KBM-7 (cell line): ENCODE measurements at places on chromosomes 12 and 14.
A peak's percentile ranks its signal among the peaks of the same experiment; 100 is the strongest.

- DNase-seq, result peak; percentile 51
Observed at GRCh38 chr12:622416-622815, 40.8 kb downstream of the NINJ2 start.

GRCh38 chr12:5013266-5013730 is 30.4 kb upstream of the KCNA5 start:
- DNase-seq, result no peak

DNA sequence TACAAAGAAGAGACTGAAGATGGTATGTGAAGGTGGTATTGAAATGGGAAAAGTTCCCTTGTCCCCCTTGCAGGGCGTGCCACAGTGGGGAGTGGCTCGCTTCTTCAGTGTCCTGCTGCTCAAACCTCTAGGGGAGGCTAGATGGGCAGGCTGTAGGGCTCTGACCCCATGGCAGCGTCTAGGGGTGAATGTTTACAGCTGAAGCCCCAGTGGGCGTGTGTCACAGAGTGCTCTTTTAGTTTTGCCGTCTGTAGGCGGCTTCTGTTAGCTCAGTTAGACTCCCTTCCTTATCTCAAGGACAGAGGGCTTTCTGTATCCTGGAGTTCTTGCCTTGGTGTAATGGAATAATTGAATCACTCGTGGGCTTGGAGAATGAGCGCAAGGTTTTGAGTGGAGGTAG is 266.2 kb downstream of the RAD51B start:
- no peak for DNase-seq

GRCh38 chr12:128627659-128628058 is 196.1 kb downstream of the SLC15A4 start:
- no peak for DNase-seq

DNA sequence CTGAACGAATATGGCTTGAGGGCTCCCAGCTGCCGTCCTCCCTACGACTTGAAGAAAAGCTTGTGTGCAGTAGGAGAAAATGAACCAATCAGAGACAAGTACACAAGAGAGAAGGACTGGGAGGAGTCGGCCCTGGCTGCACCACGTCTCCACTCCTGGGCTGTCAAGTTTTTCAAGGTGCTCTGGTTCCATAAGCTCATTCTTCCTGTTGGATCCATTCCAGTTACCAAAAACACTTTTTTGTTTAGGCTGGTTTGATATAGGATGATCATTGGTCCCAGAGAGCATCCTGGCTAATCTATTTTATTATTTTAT is 2.8 kb upstream of the A2ML1 start:
- no peak for DNase-seq

- DNase-seq, result peak; percentile 13
Observed at GRCh38 chr12:117333331-117333881, 28.0 kb downstream of the NOS1 start.

- DNase-seq, result no peak
Observed at GRCh38 chr12:88970740-88971139, 381.6 kb downstream of the DUSP6 start.

DNA sequence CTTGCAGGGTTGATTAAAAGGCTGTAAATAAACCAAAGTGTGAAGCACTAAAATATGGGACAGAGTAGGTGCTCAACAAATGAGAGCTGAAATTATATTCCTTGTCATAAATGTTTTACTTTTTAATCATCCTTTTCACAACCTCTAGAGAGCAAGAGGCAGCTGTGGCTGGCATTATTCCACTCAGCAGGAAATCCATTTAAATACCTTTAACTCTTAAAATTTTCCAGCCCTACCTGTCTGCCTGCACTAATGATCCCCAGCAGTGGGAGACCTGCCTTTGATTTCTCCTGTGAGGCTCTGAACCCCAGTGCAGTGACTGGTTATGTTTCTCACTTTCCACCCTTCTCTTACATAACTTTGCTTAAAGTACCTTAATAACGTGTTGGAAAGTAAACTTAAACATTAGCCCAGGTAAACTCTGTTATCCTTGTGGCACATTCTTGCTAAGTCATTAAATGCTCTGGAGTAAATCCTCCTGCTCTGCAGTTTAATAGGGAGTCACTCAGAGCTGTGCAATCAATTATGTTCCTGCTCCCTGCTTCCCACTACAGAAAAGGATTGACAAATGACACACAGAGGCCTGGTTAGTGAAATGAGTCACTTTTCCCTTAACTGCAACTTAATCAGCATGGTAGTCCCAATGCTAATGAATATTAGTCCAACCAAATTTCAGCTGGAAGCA is 755.7 kb upstream of the USP15 start:
- no peak for DNase-seq

- DNase-seq, result no peak
Observed at GRCh38 chr12:118827606-118828005, 153.7 kb upstream of the SRRM4 start.

GRCh38 chr14:64979336-64980074 is 7.2 kb upstream of the FNTB start:
- no peak for DNase-seq

- no peak for DNase-seq
Observed at GRCh38 chr12:3550839-3551238, 59.8 kb downstream of the PRMT8 start.

GRCh38 chr14:20652996-20653975 is 11.8 kb upstream of the OR6S1 start:
- peak; percentile 80 for DNase-seq

- no peak for DNase-seq
Observed at GRCh38 chr12:109729371-109729781, 15.8 kb downstream of the FAM222A start.

DNA sequence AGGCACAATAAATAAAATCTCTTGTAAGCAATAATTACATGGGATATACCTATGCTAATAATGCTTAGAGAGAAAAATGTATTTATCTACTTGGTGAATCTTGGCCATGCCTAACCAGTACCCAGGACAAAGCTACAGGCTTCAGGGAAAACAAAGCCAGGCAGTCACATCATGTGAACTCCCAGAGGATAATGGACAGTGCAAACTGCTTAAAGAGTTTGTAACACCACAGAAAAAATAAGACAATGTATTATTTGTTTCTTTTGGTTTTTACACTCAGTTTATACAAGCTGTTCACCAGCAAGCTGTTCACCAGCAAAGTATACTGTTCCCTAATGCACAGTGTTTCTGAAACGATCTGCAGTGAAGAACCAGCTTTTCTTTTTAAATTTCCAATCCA is 38.0 kb downstream of the DICER1 start:
- no peak for DNase-seq

- DNase-seq, result no peak
Observed at GRCh38 chr12:129331356-129332085, 478.2 kb downstream of the GLT1D1 start.

DNA sequence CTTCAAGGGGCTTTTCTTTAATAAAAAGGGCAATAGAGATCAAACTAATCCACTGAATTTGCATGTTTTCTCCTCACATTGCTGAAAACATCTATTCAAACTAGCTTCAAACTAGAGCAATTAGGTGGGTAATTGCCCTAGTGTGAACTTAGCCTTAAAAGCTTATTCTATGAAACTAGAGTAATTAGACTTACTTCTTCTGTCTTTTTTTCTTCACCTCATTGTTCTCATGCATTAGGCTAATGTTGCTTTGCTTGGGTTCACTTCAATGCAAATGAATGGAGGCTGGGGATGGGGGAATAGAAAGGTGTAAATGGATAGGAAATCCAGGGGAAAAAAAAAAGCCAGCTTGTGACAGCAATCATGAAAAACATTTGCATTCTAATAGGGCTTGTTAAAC is 414.8 kb upstream of the LMO3 start:
- DNase-seq, result no peak

DNA sequence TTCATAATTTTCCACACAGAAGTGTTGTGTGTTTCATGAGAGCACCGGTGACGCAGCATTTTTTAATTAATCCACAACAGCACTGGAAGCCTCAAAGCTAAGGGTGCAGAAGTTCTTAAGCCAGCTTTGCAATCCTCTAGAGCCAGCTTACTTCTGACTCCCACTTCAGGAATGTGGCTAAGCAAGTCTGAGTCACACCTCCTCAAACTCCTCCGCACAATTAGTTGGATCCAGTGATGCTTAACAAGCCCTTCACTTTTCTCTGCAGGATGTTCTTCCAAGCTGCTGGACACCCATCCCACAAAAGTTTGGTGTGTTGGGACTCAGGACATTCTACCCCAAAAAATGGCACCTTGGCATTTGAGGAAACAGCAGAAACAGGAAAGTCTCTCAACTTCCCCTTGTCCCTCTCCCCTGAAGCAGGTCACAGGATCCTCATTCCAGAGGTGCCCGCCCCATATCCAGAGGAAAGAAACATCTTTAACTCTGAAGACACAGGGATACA is 210.0 kb downstream of the PPM1H start:
- DNase-seq, result no peak

DNA sequence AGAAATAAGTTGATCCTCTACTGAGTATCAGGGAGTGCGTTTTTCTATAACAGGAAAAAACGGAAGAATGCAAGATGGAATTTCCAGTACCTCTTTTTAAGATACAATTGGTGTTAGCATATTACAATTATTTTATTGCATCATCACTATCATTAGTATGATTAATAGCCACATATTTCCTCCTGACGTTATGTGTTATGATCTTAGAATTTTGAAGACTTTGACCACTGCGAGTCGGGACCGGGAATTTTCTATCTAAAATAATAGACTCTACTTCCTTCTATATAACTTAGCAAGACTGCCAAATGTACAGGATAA is 679 bp upstream of the SAV1 start:
- DNase-seq, result no peak

DNA sequence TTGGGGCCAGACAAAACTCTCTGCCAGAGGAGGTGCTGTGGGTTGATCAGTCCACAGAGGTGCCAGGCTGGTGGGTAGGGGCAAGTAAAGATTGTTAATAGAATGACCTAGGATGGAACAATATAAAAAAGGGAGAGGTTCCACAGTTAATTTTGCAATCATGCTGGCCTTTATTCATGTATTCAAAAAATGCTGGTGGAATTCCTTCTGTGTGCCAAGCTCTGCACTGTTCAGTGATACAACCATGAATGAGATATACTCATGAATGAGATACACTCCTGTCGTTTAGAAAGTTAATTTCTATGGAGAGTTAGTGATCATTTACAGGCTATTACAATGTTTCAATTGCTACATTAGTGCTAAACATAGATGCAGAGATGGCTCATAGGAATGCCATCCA is 252.6 kb upstream of the RMST start:
- DNase-seq, result no peak
